ENCODE measurements at places on chromosomes 2 and 18. TPM values are rescaled to one million over a fixed set of nuclear protein-coding genes. Genes with fewer than 3 reads are reported as not detected.

Gene APCDD1
- not detected for total RNA-seq

Gene DSC3
- not detected for total RNA-seq

DNA sequence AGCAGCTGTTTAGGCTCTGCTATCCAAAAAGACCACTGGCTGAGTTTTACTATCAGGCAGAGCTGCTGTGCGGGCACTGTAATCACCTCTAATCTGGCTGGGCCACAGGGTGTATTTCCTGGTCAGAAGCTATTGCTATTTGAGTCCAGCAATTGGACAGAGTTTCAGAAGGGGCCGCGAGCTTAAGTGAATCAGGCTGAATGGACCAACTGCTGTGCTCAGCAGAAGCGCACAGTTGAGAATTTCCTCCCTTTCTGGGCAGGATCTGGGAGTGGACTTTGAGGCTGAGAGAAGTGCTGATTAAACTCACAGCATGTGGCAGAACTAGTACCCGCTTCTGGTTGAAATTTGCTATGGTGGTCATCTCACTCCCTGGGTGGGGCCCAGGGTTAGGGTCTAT, 251.8 kb downstream of the INSIG2 start:
- no peak overlapping the region for H3K4me3 ChIP-seq
- no peaks in the 10 kb centered on the region for H3K4me1 ChIP-seq
- H3K27ac ChIP-seq, result no peak overlapping the region
- peaks cover 5% of the 10 kb centered on the region for H3K36me3 ChIP-seq

GRCh38 chr2:133780099-133780996, 212.1 kb upstream of the NCKAP5 start:
- DNase-seq, result peak; percentile 21
- H3K4me1 ChIP-seq, result no peaks in the 10 kb centered on the region
- H3K4me3 ChIP-seq, result no peak overlapping the region
- no peak overlapping the region for H3K27ac ChIP-seq
- H3K36me3 ChIP-seq, result no peaks in the 10 kb centered on the region
- H3K27me3 ChIP-seq, result no peaks in the 10 kb centered on the region

DNA sequence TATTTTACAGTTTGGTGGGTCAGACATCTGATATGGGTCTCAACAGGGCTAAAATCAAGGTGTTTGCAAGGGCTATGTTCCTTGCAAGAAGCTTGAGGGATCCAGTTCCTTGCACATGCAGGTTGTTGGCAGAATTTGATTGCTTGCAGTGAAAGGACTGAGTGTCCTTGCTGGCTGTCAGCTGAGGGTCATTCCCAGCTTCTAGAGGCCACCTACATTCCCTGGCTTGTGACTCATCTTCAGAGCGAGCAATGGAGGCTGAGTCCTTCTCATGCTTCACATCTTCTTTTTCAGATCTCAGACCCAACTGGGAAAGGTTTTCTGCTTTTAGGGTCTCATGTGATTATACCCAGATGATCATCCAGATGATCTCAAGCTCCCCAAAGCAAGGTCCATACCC, 12.4 kb downstream of the MEX3C start:
- peaks cover 11% of the 10 kb centered on the region for H3K36me3 ChIP-seq
- H3K4me3 ChIP-seq, result no peak overlapping the region
- DNase-seq, result no peak
- H3K27me3 ChIP-seq, result no peaks in the 10 kb centered on the region

GRCh38 chr2:135821190-135821589, 15.8 kb downstream of the LCT start:
- peaks cover 64% of the 10 kb centered on the region for H3K4me1 ChIP-seq
- peak overlapping the region; percentile 78 for H3K4me3 ChIP-seq
- no peak for DNase-seq
- no peak overlapping the region for H3K27ac ChIP-seq
- peaks cover 17% of the 10 kb centered on the region for H3K36me3 ChIP-seq

GRCh38 chr2:120436885-120437603, 91.1 kb downstream of the INHBB start:
- H3K36me3 ChIP-seq, result no peaks in the 10 kb centered on the region
- no peak overlapping the region for H3K4me3 ChIP-seq
- DNase-seq, result peak; percentile 12
- H3K27ac ChIP-seq, result no peak overlapping the region
- peaks cover 3% of the 10 kb centered on the region for H3K4me1 ChIP-seq

DNA sequence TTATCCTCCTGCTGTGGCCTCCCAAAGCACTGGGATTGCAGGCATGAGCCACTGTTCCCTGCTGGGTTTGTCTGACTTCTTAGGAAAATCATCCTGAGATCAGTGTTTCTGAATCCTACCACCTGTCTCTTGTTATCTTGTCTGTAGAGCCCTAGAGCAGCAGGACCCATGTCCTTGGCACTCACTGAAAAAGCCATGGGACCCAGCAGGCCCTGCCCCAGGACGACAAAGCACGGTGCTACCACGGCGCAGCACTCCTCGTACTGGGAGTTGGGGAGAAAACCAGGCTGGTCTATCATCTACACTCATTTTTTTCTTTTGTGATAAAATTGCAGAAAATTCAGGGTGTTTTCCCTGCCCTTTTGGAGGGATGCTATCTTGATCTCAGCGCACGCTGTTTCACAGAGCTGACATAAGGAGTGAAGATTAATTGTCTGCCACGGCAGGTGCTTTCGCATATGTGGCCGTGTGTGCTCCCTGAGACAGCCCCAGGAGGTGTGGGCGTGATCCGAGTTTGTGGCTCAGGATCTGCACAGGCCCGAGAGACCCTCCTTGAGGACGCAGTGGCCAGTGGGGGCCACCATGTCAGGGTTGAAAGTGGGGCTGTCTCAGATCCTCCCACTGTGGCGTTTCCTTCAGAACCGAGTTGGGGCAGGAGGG, 179.1 kb downstream of the LDLRAD4 start:
- H3K27me3 ChIP-seq, result no peaks in the 10 kb centered on the region
- no peak overlapping the region for H3K27ac ChIP-seq
- DNase-seq, result no peak
- H3K4me1 ChIP-seq, result peaks cover 31% of the 10 kb centered on the region
- no peaks in the 10 kb centered on the region for H3K36me3 ChIP-seq
